ENCODE measurements at places on chromosomes 7 and 10. TPM values are rescaled to one million over a fixed set of nuclear protein-coding genes. Genes with fewer than 3 reads are reported as not detected.
A peak's percentile ranks its signal among the peaks of the same experiment; 100 is the strongest.

- no peak for DNase-seq
Observed at GRCh38 chr10:80290474-80291220, 1.2 kb upstream of the MAT1A start.

GRCh38 chr7:95327356-95327755 is 3.0 kb upstream of the PON1 start:
- no peak for DNase-seq

- peak; percentile 8 for DNase-seq
Observed at GRCh38 chr10:17066000-17066399, 63.6 kb downstream of the CUBN start.

DNA sequence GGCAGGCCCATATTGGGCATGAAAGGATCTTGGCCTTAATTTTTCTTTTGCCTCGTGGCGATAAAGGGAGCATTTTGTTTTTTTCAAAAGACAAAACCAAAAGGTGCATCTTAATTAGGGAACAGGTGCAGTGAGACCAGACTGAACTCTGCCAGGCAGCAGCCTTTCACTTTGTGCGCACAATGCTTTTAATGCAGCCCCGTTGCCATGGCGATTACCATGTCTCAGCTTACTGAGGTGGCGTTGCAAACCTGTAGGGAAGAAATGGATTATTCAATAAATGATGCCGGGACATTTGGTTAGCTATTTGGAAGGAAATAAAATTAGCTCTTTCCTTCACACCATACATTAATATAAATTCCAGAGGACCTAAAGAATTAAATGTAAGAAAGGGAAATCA is 61.9 kb downstream of the MYL10 start:
- no peak for DNase-seq

- no peak for DNase-seq
Observed at GRCh38 chr10:72073708-72074573, 14.4 kb downstream of the SPOCK2 start.

UPK3B gene
- not detected for total RNA-seq

IRF5 gene
- total RNA-seq, result 0.18 TPM
